ENCODE measurements at places on chromosomes 2 and 18.

DNA sequence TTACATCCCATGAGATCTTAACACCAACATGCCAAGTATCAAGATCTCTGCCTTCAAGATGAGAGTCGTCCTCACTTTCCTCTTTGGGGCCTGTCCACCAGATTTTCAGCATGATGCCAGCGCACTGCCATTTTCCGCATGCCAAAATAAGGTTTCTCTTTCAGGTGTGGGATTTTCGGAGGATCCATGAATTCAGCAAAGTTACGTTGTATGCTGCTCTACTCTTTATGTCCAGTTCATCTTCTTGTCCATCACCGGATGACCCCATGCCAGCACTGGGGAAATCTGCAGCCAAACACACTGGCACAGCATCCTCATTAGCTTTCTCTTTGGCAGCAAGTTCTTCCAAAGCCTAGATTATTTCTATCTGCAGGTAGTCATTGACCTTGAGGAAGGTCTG, 4.9 kb upstream of the HAAO start:
- DNase-seq = no peak

- no peak for DNase-seq
Observed at GRCh38 chr2:163667064-163667887, 68.5 kb downstream of the FIGN start.

GRCh38 chr18:39969803-39970494, 1985.1 kb upstream of the PIK3C3 start:
- no peak for DNase-seq

- no peak for DNase-seq
Observed at GRCh38 chr2:177394594-177394973, 2.0 kb downstream of the AGPS start.

GRCh38 chr2:9273486-9274130, 67.0 kb downstream of the ASAP2 start:
- DNase-seq = no peak

DNA sequence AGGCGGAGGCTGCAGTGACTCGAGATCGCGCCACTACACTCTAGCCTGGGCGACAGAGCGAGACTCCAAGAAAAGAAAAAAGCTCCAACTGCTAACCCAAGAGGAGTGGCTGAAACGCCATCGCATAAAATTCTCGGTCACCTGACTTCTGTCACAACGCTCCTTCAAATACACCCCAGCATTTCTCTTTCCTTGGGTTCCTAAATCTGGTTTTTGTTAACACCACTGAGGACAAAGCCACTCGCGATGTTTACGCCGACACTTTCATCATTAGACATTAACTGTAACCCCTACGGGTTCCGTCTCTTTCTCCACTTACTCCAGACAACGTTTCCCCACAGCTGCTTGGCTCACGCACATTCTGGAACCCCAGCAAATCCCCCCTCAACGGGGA, 679 bp downstream of the CLK1 start:
- no peak for DNase-seq
